ENCODE measurements at places on chromosomes 16 and 17.

GRCh38 chr16:72464052-72464451 lies 292.1 kb upstream of the PMFBP1 start:
- DNase-seq, result no peak

GRCh38 chr17:48745381-48746275 lies 17.1 kb upstream of the HOXB13 start:
- DNase-seq, result no peak

DNA sequence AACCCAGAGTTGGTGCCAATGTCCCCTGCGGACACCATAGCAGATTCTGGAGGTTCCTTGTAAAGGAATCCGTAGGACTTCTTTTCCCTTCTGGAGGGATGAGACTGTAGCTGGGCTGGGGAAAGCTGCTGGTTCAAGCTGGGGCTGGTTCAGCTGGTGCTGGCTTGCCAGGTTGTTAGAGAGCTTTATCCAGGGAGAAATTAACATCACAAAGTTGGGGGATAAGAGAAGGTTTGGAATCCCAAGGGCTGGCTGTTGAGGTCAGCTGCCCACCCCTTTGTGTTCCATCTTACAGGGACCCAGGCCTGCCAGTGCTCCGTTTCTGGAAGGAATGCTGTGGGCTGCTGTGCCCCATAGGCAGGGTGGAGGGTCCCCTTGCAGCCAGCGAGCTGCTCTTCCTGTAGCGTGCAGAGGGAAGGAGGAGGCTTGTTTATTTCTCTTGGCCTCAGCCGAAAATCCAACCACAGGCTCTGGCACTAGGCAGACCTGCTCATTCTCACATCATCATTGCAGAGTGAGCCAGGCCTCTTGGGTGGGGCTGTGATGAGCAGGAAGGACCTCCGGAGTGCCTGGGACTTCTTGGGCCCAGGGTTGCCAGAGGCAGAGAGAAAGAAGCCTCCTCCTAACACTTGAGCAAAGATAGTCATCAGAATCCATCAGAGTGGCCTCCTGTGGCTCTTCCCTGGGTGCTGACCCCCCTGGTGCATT lies 251.1 kb downstream of the SEC14L1 start:
- no peak for DNase-seq

DNA sequence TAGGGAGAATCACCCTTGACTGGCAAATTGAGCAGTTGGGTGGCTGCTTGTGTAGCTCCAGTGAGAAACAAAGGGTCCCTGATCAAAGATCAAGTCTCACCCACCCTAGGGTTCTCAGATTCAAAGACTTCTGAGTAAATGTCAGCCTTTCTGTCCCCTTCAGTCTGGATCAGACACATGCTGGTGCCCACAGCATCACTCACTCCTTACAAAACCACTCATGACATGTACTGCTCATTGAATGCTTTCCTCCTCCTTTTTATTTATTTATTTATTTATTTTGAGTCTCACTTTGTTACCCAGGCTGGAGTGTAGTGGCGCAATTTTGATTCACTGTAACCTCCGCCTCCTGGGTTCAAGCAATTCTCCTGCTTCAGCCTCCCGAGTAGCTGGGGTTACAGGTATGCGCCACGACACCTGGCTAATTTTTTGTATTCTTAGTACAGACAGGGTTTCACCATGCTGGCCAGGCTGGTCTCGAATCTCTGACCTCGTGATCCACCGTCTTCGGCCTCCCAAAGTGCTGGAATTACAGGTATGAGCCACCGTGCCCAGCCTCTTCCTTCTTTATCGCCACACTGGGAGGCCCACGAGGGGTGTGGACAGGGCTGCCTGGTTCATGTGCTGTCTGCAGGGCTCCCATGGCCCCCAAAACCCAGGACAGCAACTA lies 462.0 kb upstream of the MAF start:
- no peak for DNase-seq

DNA sequence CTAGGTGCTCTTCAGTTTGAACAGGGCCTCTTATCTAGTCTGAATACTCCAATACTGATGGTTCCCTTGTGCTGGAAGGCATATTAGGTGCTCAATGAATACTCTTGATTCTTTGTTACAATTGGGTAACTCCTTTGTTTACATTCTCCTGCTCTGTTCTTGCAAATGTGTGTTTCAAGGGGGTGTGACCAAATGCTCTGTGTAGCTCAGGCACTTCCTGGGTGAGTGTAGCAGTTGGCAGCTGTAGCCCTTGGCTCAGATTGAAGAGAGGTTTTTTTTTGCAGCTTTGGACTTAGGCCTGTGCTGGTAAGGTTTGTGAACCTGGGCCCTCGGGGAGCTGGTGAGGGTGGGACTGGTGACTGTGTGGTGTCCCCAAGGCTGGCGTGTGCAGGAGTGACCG lies 20.2 kb downstream of the TBCD start:
- no peak for DNase-seq

DNA sequence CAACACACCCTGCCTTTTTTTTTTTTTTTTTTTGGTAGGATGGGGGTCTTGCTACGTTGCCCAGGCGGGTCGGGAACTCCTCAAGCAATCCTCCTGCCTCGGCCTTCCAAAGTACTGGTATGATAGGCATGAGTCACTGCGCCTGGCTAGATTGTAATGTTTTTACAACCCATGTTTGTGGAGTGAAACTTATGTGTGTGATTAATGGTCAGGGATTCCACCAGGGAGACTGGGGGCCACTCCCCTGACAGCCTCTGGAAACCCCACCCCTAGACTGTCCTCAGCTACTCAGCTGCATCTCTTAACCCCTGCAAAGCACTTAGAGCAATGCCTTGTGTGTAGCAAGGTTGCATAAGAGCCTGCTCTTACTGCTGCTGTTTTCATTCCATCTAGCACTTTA lies 220.5 kb downstream of the PARN start:
- DNase-seq, result no peak

GRCh38 chr17:32443827-32444300 lies 446 bp upstream of the PSMD11 start:
- DNase-seq, result no peak

DNA sequence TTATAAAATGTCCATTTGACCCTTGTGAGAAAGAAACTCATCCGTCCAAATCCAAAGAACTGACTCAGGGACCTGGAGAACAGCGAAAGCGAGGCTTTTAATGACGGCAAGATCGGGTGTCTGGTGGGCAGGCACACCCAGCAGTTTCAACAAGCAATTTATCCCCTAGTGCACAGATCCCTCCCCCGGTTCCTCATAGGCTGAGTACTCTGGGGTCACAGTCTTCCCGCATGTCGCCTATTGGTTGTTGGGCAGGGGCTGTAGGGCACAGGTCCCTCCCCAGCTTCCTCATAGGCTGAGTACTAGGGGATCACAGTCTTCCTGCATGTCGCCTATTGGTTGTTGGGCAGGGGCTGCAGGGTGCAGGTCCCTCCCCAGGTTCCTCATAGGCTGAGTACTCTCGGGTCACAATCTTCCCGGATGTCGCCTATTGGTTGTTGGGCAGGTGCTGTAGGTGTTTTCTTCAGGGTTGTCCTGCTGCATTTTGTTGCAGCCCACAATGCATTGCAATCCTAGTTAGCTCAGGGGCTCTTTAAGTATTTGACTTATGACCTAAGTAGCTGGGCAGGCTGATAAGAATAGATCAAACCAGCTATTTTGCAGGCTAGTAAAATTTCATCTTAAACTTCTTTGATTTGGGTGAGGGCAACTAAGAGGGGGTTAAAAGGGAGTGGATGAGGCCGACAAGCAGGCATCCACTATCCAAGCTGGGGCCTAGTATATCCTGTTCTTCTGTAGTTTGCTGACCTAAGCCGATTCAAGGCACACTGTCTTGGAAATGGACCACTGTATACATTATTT lies 3.6 kb upstream of the UTS2R start:
- DNase-seq, result no peak

DNA sequence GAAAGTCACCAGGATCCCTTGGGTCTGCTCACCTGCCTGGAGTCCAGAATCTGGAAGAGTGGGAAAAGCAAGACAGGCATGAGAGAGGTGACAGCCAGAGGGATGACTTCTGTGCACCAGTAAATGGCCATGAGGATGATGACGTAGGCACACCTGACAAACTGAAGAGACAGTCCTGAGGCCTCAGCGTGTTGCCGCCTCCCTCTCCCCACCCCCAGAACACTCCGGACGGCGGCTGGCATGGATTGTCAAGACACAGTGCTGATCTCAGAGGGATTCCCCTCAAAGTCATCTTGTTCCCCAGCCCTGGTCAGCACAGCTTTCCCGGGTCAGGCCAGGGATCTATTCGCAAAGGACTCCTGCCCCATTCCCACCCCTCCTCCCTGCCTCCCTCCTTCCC lies 6.2 kb downstream of the SLC13A5 start:
- DNase-seq, result no peak

- no peak for DNase-seq
Measured at GRCh38 chr17:44397479-44398440, 8.3 kb upstream of the ITGA2B start.
